ENCODE measurements at places on chromosomes 3 and 15.

- peaks cover 5% of the 10 kb centered on the region for H3K36me3 ChIP-seq
- peak overlapping the region; percentile 79 for H3K4me3 ChIP-seq
- no peak overlapping the region for H3K27ac ChIP-seq
- peaks cover 20% of the 10 kb centered on the region for H3K4me1 ChIP-seq
Measured at GRCh38 chr15:34514251-34514670, 69.2 kb downstream of the GOLGA8B start.

GRCh38 chr15:74950078-74950908 is 6.3 kb downstream of the RPP25 start:
- peak; percentile 86 for DNase-seq
- peaks cover 10% of the 10 kb centered on the region for H3K4me1 ChIP-seq

- no peak for DNase-seq
- peaks cover 14% of the 10 kb centered on the region for H3K4me1 ChIP-seq
- H3K4me3 ChIP-seq, result no peak overlapping the region
- no peaks in the 10 kb centered on the region for H3K36me3 ChIP-seq
Measured at GRCh38 chr15:76197703-76198455, 113.4 kb downstream of the ETFA start.

DNA sequence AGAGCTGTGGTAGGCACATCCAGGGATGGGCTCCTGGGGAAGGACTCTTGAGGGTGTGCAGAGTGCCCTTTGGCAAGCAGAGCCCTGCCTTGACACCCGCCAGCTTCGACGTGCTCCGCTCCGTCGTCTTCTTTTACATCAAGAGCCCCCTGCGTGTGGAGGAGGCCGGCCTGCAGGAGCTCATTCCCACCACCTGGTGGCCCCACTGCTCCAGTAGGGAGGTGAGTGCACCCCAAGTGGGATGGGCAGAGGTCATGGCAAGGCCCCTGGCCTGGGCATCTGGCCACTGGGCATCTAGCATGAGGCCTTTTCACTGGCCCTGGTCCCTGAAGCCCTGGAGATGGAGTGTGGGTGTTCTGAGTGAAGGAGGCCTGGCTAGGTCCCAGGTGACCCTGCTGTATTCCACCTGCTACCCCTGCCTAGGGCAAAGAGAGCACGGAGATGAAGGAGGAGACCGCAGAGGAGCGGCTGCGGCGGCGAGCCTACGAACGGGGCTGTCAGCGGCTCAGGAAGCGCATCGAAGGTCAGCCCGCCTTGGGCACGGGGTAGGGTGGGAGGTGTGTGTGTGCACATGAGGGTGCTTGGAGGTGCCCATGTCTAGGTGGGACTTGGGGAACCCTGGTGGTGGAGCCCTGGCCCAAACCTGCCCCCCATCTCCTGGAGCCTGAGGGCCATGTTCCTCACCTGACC is 12.2 kb downstream of the RNF123 start:
- DNase-seq, result peak; percentile 68
- H3K36me3 ChIP-seq, result no peaks in the 10 kb centered on the region
- peaks cover 5% of the 10 kb centered on the region for H3K27me3 ChIP-seq
- no peak overlapping the region for H3K4me3 ChIP-seq
- H3K27ac ChIP-seq, result no peak overlapping the region

DNA sequence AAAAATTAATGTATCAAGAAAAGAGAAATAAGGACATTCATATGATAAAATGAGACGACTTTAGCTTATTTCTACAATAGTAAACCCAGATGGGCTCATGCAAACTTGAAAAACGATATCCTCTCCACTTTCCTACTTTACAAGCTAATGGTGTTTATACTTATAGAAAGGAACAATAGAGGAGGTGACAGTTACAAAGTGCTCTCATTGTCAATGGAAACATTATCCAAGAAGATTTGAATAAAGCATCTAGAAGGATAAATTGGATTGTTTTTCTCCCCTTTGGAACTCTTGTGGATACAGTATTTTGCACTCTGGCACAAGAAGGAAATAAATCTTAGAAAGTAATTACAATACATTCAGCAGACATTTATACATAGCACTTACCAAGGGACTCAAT is 20.2 kb upstream of the CCDC66 start:
- DNase-seq, result no peak
- no peak overlapping the region for H3K4me3 ChIP-seq
- no peaks in the 10 kb centered on the region for H3K4me1 ChIP-seq
- H3K36me3 ChIP-seq, result peaks cover 10% of the 10 kb centered on the region

DNA sequence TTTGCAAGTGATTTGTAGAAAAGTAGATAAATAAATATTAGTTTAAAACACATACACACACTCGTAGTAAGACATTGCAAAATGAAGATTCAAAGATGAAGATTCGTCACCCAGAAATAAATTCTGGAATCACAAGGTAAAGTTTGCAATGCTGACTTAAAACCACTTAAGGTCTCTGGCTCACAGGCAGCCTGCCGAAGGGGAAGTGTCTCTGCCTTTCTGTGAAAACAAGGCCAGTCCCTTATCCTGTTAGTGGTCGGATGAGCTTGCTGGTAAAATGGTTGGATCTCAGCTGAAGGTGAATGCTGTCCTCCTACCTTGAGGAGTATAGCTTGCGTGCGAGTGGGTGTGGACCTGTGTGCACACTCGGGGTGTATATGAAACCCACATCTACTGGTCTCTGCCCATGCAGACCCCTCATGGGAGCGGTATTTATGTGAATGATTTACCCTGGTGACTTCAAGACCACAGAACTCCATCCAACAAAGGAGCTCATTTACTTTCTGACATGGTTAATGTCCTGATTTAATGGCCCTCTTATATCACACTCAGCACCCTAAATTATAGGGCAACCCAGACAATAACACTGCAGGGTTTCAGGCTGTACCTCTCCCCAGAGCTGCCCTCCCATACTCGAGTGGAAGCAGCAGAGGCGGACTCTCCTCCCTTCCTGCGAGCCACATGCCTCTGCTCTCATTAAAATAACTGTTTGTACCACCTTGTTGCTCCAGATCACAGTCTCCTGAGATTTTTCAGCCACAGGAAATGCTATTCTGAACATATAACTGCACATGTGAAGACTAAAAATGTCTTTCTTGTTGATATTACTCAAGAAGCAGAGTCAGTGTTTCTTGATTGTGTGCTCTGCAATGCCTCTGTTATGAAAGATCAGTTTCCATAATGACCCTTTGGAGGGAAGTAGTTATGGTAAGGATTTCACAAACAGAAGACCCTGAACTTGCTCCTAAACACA is 45.9 kb upstream of the ALDH1A3 start:
- H3K27ac ChIP-seq, result peak overlapping the region; percentile 26
- H3K27me3 ChIP-seq, result no peaks in the 10 kb centered on the region
- H3K36me3 ChIP-seq, result no peaks in the 10 kb centered on the region
- H3K4me1 ChIP-seq, result peaks cover 29% of the 10 kb centered on the region
- H3K4me3 ChIP-seq, result no peak overlapping the region
- DNase-seq, result no peak

DNA sequence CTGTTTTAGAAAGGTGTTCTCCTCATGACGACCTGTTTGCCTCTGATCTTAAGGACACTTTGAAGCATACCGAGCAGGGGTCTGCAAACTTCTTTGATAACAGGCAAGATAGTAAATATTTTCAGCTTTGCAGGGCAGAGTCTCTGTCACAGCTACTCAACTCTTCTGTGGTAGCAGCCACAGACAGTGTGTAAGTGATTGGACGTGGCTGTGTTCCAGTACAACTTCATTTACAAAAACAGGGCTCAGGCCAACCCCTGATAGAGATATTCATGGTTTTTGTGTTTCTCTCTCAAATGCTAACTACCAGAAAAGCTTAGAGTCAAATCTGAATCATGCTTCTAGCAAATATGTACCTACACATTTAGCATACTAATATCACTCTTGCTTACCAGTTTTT is 51.5 kb downstream of the TGFBR2 start:
- no peak overlapping the region for H3K4me3 ChIP-seq
- no peak for DNase-seq
- no peaks in the 10 kb centered on the region for H3K36me3 ChIP-seq
- no peaks in the 10 kb centered on the region for H3K27me3 ChIP-seq
- H3K27ac ChIP-seq, result no peak overlapping the region

DNA sequence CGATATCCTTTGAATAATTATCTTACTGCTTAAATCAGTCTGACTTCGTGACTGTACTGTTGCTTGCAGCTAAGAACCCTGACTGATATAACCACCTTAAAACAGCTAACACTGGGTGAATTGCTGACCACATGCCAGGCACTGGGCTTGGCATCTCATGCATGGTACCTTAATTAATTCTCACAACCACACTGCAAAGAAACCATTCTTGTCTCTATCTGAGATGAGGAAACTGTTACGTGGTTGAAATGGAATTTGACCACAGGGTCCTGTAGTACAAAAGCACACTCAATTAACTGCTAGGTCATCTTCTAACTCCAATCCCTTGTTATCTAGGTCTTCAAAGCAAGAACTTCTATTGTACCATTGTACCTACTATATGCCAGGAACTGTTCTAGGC is 92.7 kb upstream of the PRICKLE2 start:
- H3K27ac ChIP-seq, result no peak overlapping the region
- peaks cover 16% of the 10 kb centered on the region for H3K4me1 ChIP-seq
- H3K27me3 ChIP-seq, result peaks cover 5% of the 10 kb centered on the region

- peaks cover 7% of the 10 kb centered on the region for H3K4me1 ChIP-seq
- no peaks in the 10 kb centered on the region for H3K27me3 ChIP-seq
- no peaks in the 10 kb centered on the region for H3K36me3 ChIP-seq
- H3K4me3 ChIP-seq, result no peak overlapping the region
Measured at GRCh38 chr15:70339571-70340493, 242.1 kb upstream of the TLE3 start.

DNA sequence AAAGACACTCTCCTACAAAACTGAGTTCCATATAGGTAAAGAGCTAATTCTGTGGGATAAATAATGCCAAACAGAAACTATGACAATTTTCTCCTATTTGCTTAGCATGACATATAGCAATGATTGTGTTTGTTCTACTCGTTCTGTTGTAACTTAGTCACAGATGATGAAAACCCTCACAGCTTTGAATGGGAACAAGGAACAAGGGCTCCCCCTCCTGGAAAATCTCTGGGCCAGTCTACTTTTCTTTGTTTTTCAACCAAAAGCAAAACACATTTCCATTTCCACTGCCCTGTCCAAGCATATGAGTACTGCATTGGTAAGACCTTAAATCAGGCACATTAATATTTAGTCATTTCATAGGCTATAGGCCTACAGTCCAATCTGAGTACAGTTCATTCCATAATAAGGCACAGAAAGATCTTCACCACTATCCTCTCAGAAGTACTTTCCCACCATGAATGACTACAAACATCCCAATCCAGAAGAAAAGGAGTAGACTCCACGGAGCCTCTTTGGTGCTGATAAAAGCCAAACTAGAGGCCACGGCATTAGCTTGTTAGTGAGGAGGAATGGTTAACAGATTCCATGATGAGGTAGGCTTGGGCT is 67.1 kb downstream of the ATP8B4 start:
- H3K36me3 ChIP-seq, result peaks cover 3% of the 10 kb centered on the region
- no peak overlapping the region for H3K4me3 ChIP-seq
- peak; percentile 32 for DNase-seq
- no peaks in the 10 kb centered on the region for H3K27me3 ChIP-seq
- H3K27ac ChIP-seq, result no peak overlapping the region

DNA sequence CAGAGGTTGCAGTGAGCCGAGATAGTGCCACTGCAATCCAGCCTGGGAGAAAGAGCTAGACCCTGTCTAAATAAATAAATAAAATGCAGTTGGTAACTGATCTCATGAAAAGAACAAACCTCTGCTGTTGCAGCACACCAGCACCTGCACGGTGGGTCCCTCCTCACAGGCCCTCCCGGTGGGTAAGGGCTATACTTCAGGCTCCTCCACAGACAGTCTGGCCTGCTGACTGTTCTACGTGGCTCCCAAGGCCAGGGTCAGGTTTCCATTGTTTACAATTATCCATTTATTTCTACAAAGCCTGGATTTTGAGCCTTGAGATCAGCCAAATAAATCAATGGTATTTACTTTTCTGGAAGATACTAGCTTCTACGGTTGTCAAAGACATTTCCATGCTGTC is 5.1 kb upstream of the APBA2 start:
- H3K4me3 ChIP-seq, result no peak overlapping the region
- DNase-seq, result no peak
- H3K27ac ChIP-seq, result no peak overlapping the region
- no peaks in the 10 kb centered on the region for H3K36me3 ChIP-seq
- H3K4me1 ChIP-seq, result peaks cover 7% of the 10 kb centered on the region

- H3K27me3 ChIP-seq, result peaks cover 6% of the 10 kb centered on the region
- H3K36me3 ChIP-seq, result no peaks in the 10 kb centered on the region
- DNase-seq, result peak; percentile 81
Measured at GRCh38 chr3:185152410-185153170, at the start of gene C3orf70. C3orf70 (minus strand) TSS chr3:185153060; CDS start chr3:185152823, 237 bp downstream.

DNA sequence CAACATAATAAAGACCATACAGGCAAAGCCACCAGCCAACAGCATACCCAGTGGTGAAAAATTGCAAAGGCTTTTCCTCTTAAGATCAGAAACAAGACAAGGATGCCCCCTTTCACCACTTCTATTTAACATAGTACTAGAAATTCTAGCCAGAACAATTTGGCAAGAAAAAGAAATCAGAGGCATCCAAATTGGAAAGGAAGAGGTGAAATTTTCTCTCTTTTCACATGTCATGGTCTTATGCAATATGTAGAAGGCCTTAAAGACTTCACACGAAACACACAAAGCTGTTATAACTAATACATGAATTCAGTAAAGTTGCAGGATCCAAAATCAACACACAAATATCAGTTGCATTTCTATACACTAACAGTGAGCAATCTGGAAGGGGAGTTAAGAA is 120.2 kb downstream of the APBA2 start:
- DNase-seq, result no peak
- H3K36me3 ChIP-seq, result peaks cover 27% of the 10 kb centered on the region
- no peak overlapping the region for H3K4me3 ChIP-seq

DNA sequence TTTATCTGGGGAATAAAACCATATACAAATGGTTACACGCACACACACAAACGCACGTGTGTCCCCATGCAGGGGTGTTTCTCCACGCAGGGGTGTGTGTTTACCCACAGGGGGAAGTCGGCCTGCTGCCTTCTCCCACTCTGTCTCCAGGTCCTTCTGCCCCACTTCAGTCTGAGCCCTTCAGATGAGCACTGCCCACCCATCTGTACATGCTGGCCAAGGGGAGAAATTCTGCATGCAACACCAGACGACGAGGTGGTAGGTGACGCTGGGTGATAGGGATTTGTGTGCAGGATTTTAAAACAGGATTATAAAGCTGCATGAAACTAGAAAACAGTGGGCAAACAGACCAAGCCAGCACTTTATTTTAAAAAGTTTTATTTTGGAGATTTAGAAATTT is 122.5 kb downstream of the TJP1 start:
- H3K4me1 ChIP-seq, result peaks cover 34% of the 10 kb centered on the region
- H3K27ac ChIP-seq, result no peak overlapping the region
- H3K4me3 ChIP-seq, result no peak overlapping the region
- H3K36me3 ChIP-seq, result no peaks in the 10 kb centered on the region
- peaks cover 5% of the 10 kb centered on the region for H3K27me3 ChIP-seq
- DNase-seq, result no peak

- H3K27me3 ChIP-seq, result no peaks in the 10 kb centered on the region
- H3K4me3 ChIP-seq, result no peak overlapping the region
- DNase-seq, result no peak
- no peak overlapping the region for H3K27ac ChIP-seq
- H3K36me3 ChIP-seq, result peaks cover 4% of the 10 kb centered on the region
Measured at GRCh38 chr3:111373861-111374260, 168.1 kb upstream of the CD96 start.
